Stimulated activated CD4-positive, alpha-beta T cell treated with anti-CD3 and anti-CD28 coated beads, Interleukin-15, amount 100 ng/mL, for 48 hours (primary cell): ENCODE measurements at places on chromosomes 13 and 19.

DNA sequence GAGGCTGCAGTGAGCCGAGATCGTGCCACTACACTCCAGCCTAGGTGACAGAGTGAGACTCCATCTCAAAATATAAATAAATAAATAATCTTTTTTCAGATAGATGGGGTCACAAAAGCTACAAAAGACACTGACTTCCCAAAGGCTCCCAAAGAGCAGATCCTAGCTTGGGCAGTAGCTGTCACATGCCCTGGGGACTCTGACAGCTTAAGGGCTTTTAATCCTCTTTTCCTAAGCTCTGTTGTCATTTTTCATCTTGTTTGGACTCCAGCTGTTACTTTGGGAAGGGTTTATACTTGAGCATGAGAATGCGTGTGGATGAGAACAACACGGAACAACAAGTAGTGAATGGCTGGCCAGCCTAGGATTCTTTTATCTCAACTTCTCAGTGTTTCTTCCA lies 231.7 kb downstream of the MZT1 start:
- DNase-seq: no peak

DNA sequence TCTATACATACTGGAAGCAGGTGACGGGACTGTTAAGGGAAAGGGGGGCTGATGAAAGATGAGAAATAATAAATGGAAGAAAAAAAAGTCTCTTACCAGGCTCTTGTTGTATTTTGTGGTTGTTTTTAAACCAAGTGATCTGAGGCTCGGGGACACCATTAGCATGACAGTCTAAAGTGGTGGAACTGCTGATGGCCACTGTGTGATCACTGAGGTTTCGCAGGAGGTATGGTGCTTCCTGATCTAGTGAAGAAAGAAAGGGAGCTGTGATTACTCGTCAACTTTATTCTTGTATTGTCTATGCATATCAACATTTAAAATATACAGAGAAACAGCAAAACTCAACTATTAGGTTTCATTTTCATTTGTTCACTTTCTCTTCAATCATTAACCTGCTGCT lies 110.1 kb downstream of the FLT1 start:
- DNase-seq: no peak

DNA sequence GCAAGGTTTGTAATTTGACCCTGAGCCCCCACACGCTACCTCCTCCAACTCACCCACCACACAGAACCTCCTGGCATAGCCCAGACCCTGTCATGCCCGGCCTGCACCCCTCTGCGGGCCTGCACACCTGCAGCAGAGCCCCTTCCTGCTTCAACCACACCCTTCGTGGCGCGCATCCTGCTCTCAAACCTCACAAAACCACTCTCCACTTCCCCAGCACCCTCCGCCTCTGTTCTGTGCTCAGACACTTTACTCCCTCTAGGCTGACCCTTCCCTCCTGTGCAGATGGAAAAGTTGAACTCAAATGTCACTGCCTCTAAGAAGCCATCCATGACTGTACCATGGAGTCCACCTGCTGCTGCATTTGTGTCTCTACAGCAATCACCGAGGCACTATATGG lies 28.5 kb downstream of the FAAP24 start:
- no peak for DNase-seq

- peak; percentile 60 for DNase-seq
Observed at GRCh38 chr19:2476451-2477140, 669 bp downstream of the GADD45B start.

- no peak for DNase-seq
Observed at GRCh38 chr19:51712461-51713081, 11.2 kb downstream of the HAS1 start.

GRCh38 chr19:46303322-46303690 lies 6.5 kb downstream of the HIF3A start:
- DNase-seq: no peak

DNA sequence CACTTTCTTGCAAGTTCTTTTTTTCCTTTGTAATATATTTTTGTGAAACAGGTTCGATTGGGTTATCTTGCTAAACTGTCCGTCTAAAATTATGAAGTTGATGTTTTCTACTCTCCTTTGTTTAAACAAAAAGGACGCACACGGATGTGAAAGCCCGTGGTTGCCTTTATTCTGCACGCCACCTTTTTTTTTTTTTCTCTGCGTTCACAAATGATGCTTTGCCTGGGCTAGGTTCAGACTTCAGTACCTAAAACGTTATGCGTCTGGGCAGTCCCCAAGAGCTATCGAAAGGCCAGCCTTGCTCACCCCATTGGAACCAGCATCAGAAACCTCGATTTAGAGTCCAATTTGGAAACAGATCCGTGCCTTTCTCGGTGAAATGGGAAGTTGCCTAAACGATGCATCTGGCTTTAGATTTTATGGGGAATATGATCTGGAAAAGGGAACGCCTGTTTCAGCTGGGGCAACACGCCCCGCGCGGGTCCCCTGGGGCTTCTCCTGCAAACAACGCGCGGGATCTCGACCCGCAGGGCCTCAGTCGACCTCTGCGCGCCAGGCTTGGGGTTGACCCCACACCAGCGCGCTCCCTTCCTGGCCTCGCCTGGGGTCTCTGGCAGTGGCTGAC lies 113.9 kb downstream of the KCNRG start:
- no peak for DNase-seq

GRCh38 chr19:23855676-23856075 lies 59.0 kb upstream of the ZNF726 start:
- no peak for DNase-seq

GRCh38 chr13:102017248-102017647 lies 384.6 kb downstream of the FGF14 start:
- DNase-seq: no peak

- DNase-seq: no peak
Observed at GRCh38 chr13:98622931-98623331, 46.0 kb upstream of the STK24 start.
